ENCODE measurements at places on chromosomes 4 and X.
A peak's percentile ranks its signal among the peaks of the same experiment; 100 is the strongest.

DNA sequence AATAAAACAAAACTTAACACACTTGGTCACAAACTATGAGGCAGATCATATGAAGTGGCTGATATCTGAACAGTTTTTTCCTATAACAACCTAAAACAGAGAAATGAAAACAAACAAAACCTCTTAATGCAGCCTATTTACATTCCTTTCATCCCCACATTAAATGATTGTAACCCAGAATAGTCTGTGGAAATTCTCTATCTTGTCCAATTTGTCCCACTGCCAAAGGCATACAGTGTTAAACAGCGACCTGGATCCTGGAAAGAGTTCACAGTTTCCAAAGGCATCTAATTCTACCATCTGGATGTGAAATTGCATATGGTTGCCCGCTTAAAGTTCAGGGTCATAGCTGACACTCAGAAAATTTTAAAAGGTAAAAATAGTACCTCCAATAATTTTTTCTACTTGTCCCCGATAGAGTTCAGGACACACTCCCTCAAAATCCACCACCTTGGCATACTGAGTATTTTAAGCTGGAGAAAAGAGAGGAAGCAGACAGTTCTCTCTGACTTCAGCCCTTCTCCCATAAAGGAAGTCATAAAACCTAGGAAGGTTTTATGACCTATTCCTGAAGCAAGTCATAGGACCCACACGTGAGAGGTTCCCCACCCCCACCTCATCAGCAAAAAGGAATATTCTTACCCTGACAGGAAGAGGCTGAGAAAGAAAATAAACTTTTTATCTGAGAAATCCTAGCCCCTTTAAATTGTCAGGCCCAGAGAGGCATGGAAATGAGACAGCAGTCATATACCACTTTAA is 270.2 kb downstream of the PAPSS1 start:
- no peak for ATAC-seq

GRCh38 chr4:77432717-77433417 is 172.8 kb upstream of the CXCL13 start:
- peak; percentile 41 for ATAC-seq

DNA sequence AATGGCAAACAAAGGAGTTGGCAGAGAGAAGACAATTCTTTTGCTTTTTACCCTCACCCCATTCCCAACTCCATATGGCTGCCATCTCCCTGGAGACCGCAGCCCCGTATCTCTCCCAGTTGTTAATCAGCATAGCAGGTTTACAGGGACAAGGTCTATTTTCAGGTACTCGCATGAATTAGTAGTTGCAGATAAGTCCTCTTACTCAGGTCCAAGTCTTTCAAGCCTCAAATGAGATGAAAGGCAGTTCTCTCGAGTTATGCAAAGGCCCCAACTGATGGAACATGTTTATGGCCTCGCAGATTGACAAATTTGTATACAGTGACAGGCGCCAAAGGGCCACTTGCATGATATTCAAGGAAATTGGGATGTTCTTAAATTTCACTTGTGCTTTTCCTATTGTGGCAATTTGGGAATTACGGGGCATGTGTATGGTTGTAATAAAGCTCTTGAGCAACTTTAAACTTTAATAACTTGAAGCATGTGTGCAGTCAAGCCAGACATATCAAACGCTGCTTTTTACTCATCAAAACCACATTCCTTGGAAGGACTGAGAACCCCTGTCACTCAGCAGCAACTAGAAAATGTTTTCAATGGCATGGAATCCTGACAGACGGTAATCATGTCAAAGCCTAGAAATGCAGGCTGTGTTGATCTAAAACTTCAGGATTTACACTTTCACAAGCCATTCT is 45.1 kb downstream of the KDR start:
- ATAC-seq: no peak

- no peak for ATAC-seq
Observed at GRCh38 chrX:22314211-22314610, 41.5 kb downstream of the CBLL2 start.

- no peak for ATAC-seq
Observed at GRCh38 chr4:791252-791897, 34.6 kb downstream of the CPLX1 start.

DNA sequence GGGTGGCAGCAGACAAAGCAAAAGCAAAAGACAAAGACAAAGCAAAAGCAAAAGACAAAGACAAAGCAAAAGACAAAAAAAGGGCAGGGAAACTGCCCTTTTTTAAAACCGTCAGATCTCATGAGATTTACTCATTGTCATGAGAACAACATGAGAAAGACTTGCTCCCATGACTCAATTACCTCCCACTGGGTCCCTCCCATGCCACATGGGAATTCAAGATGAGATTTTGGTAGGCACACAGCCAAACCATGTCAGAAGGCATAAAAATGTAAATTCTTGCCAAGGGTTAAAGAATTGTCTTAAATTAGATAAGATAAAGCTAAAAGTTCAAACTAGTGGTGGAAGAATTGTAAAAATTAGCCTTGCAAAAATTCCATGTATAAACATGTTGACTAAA is 419.7 kb downstream of the TRAM1L1 start:
- no peak for ATAC-seq

- peak; percentile 43 for ATAC-seq
Observed at GRCh38 chr4:87120411-87121162, 99.8 kb downstream of the KLHL8 start.

DNA sequence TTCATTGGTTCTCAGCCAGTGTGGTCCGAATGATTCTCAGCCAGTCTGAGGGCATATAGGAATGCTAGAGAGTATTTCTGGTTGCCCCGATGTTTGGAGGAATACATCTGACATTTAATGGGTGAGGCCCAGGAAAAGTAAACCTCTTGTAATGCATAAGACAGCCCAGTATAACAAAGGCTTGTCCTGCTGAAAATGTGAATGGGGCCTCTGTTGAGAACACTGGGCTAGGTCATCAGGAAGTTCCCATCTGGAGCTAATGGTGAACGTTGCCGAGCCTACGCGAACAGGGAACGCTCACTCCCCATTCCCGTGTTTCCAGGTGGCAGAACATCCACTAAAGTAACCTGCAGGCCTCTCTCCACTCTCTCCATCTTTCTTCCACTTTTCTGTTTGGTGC is 132.0 kb upstream of the CLNK start:
- no peak for ATAC-seq

- ATAC-seq: no peak
Observed at GRCh38 chr4:13523591-13524503, 20.5 kb downstream of the NKX3-2 start.

DNA sequence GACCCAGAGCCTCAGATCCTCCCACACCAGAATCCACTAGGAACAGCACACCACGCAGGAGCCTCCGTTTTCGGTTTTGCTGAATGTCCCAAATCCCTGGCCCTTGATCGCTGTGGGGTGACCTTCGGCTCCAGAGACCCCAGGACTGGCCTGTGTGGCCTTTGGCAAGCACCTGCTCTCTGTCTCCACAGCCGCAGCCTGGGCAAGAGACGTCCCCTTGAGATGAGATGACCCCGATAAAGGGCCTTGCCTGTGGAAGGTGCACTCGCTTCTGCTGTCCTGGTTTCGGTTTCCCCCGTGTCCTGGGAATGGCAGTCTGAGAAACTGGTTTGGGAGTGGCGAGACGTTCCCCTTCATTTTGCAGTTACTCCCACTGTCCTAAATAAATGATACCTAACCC is 9.6 kb downstream of the PSAPL1 start:
- ATAC-seq: no peak

- ATAC-seq: no peak
Observed at GRCh38 chr4:143019351-143019750, 165.4 kb upstream of the USP38 start.

- peak; percentile 12 for ATAC-seq
Observed at GRCh38 chr4:824461-825062, 1.4 kb downstream of the CPLX1 start.

GRCh38 chr4:26576231-26576739 is 7.6 kb upstream of the TBC1D19 start:
- no peak for ATAC-seq

DNA sequence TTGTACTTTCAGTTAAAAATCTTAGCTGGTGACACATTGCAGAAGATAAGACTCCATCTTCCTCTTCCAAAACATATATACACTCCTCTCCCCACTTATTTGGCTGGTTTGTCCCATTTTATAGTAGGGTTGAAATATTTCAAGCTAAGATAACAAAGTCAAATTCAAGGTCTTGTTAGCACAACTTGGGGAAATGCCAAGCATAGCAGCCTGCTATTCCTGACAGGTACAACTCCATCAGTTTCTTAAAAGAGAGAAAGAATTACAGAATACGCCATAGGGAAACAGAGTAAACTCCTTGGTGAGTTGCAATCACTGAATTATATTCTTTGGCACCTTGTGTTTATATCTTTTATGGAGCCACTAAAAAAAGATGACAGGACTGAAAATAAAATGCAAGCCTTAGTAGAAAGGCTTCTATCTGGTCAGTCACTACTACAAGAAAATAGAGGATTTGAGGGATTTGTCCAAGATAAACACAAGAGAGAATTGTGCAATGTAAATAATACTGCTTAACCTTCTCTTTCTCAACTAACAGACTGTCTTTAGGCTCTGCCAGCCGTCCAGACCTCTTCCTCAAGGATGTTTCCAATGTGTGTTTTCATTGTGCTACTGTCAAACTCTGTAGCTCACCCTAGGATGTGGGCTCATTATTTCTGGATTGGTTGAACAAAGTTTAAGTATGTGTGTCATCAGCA is 170.3 kb downstream of the VEGFC start:
- ATAC-seq: no peak

- ATAC-seq: no peak
Observed at GRCh38 chrX:84666086-84666485, 163.8 kb upstream of the HDX start.

- no peak for ATAC-seq
Observed at GRCh38 chr4:144411700-144412099, 234.3 kb upstream of the HHIP start.

DNA sequence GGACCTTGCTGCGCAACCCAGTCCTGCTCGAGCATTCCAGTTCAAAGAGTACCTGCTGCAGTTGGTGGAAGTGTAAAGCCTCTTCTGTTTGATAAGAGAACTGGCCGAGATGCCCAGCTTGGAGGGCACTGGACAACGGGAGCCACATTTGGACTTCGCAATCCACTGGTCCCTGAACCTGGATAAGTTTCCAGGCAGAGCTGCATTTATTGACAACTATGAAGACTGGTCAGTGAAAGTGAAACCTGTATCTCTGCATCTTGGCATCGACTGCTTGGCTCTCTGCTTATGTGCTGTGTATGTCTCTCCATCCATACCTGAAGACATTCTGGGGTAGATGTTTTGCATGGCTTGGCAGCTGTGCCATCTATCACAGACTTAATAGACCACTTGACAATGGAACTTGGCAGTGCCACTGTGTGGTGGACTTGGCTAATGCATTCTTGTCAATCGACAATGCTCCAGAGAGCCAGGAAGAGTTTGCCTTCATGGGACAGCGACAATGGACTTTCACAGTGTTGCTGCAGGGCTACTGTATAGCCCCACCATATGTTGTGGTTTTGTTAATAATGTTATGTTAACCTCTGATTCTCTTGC is 43.5 kb upstream of the ZBTB33 start:
- ATAC-seq: no peak

GRCh38 chrX:11419102-11419501 is 125.9 kb downstream of the AMELX start:
- ATAC-seq: no peak

GRCh38 chrX:40158036-40158706 is 60.4 kb upstream of the BCOR start:
- peak; percentile 15 for ATAC-seq

DNA sequence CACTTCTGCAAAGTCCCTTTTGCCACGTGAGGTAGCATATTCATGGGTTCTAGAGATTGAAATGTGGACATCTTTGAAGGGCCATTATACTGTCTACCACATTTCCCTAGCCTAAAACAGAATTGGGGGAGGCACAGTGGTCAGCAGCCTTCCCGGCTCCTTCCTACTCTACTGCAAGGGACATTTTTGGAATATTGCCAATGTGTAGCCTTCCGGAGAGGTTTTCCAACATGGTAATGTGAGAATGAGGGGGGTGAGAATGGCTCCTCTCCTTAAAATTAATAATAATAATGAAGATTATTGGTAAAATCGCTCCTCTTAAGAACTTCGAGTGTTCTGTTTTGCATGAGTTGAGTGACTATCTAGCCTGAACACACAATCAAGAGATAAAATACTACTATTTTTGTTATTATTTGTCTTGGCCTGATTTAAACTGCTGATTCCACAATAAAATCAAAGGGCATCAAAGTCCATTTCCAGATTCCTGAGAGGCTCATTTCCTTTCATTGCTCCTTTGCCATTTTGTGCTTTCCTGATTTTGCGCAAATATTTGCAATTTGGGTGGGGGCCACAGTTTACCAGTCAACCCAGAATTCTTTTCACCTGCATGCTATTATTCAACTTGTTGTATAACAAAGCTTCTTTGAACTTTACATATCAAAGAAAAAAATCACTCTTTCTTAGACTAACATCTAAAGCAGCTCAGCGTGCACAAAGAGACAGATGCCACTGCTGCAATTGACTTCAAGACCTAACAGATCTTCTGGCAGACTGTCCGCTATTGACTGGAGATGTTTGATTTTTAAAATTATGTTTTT is 27.0 kb upstream of the TSPAN5 start:
- ATAC-seq: no peak

DNA sequence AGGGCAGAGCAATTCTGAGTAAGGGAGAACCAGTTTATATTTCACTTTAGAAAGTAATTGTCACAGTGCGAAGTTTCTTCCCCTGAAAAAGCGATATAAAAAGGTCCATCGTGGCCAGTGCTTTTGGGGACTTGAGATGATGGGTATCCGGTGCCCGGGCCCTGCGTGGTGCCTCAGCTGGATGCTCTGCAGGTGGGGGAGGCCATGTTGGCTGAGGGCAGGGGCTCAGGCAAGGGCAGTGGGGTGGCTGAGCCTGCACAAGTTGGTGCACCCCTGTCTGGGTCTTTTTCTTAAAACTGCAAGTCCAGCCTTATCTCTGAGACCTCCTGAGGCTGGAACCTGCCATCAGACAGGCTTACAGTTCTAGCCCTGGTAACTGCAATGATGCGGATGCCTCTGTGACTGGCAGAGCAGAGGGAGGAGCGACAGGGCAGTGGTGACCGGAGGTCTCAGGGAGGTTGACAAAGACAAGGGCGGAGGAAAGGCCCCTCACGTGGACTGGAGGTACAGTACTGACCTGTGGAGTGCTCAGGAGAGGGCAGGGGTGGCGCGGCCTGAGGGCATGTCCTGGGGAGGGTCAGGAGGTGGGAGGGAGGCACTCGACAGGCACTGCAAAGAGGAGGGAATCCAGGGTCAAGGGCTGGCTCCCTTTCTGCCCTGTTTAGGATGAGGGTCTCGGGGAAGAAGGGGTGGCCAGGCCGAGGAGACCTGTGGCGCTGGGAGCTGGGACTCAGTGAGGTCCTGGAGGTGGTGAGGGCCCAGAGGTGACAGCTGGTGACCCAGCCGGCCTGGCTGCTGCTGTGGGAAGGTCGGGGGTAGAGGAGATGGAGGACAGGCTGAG is 1.8 kb downstream of the RGS12 start:
- no peak for ATAC-seq

GRCh38 chr4:154416190-154416547 is 75.4 kb downstream of the DCHS2 start:
- ATAC-seq: peak; percentile 67

- ATAC-seq: no peak
Observed at GRCh38 chrX:2427737-2428136, 73.0 kb downstream of the DHRSX start.

All from motor neuron (in vitro differentiated cells).